ENCODE measurements at places on chromosomes 1 and 21.

DNA sequence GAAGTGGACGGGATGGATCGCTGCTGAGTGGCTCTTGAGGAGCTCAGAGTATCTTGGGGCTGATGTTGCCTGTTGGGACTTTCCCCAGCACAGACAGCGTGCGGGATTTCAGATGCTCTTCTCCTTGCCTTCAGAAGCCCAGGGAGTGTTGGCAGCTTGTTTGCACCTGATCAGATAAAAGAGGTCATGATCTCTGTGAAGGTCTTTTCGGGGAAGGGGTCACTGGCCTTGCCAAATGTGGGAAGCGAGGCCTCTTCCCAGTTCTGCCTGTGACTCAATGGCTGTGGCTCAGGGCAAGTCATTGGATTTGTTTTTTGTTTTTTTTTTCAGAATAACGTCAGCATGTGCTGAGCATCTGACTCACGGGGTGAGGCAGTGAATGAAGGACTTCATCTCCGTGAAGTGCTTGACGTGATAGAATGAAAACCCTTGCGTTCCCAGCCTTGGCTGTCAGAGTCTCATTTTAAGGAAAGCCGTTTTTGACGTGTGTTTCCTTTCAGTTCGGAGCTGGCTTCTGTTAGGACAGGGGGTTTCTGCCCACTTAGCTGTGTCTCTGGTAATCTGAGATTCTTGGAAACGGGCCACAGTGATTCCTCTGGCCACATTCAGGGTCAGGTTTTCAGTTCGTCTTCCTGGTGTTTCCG is 46.7 kb downstream of the GALNT2 start:
- no peak for DNase-seq

GRCh38 chr1:110545492-110545891 is 26.5 kb upstream of the KCNA10 start:
- DNase-seq: no peak

DNA sequence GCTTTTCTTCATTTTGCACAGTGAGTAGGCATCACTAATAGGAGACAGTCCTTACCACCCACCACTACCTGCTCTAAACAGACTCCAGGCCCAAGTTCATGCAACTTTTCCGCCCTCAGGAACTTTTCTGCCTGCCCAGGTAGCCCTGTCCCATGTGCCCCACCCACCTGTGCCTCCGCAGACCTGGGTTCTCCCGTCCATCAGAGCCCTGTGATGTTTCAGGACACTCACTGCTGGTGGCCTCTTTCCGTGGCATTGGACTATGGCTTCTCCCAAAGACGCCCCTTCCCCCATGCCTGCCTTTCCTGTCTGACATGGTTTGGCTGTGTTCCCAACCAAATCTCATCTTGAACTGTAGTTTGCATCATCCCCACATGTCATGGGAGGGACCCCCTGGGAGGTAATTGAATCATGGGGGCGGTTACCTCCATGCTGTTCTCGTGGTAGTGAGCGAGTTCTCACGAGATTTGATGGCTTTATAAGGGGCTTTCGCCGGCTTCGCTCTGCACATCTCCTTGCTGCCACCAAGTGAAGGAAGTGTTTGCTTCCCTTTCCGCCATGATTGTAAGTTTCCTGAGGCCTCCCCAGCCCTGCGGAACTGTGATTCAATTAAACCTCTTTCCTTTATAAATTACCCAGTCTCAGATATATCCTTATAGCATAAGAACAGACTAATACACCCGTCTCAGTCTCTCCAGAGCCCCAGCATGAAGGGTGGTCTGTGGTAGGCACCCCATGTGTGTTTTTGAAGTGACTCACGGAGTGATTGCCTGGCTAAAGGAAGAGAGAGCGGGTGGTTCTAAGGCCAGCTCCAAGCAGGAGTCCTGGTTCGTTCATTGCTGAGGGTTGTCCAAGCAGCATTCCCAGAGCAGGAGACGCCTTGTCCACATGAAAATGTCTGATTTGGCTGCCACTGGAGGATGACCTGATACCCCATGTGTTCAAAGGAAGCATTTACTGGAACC is 86.0 kb upstream of the ZBTB40 start:
- no peak for DNase-seq

DNA sequence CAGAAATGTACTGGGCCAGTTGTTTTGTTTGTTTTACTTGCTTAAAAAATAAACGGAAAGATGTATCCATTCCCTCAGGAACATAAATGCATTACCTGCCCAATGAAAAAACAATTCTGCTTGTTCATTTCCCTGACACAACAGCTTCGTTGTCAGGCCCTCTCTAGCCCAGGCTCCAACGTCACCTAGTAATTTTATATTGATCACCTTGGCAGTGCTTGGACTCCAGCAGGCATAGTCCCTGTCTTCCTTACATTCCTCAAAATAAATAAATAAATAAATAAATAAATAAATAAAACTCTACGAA is 1.2 kb downstream of the CEP170 start:
- no peak for DNase-seq

- no peak for DNase-seq
Observed at GRCh38 chr1:187275346-187275745, 446.6 kb downstream of the PLA2G4A start.

- no peak for DNase-seq
Observed at GRCh38 chr1:90707363-90707710, 9.8 kb downstream of the BARHL2 start.

DNA sequence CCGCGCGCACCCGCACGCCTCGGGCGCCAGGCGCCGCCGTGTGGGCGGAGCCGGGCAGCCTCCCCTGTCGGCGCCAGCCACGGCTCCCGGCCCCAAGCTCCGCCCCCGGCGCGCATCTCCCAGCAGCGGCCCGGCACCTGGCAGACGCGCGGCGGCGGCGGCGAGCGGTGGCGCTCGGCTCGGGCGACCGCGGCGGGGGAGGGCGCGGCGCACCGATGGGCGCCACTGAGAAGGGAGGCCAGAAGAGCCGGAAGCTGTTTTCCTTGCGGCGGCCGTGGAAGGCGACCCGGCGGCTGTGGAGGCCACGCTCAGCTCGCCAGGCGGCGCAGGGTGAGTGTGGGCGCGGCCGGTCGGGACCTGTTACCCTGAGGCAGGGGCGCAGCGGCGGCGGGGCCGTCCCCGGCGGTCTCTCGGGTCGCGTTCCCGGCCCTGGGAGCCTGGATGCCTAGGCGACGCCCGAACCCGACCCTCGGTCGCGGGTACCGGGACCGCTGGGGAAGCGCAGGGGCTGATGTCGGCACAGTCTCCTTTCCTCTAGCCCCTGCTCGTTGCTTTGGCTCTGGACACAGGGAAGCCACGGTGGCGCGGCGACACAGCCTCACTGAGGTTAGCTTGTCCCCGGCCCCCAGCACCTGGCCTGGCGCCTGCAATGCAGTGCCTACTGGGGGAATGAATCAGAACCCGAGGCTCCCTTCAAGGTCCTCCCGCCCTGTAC is 54.9 kb upstream of the DNAJC6 start:
- DNase-seq: peak; percentile 82

- DNase-seq: no peak
Observed at GRCh38 chr1:192904438-192904895, 95.6 kb downstream of the RGS2 start.

DNA sequence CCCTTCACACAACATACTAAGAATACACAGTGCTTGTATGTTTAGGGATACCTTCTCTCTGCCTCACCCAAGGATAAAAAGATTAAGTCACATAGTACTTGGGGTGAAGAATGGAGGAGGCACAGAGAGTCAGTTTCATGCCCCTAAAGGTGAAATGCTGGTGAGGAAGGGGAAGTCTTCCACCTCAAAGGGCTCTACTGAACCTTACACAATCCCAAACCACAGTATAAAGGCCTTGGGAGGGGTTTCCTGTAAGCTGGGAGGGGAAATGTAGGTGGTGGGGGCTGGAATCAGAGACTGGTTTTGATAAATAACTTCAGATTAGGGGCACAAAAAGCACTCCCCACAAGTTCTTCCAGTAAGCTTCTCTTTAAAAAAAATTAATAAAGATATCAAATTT is 3.5 kb downstream of the MINDY1 start:
- no peak for DNase-seq

- no peak for DNase-seq
Observed at GRCh38 chr1:228088586-228089498, 6.3 kb downstream of the ARF1 start.

DNA sequence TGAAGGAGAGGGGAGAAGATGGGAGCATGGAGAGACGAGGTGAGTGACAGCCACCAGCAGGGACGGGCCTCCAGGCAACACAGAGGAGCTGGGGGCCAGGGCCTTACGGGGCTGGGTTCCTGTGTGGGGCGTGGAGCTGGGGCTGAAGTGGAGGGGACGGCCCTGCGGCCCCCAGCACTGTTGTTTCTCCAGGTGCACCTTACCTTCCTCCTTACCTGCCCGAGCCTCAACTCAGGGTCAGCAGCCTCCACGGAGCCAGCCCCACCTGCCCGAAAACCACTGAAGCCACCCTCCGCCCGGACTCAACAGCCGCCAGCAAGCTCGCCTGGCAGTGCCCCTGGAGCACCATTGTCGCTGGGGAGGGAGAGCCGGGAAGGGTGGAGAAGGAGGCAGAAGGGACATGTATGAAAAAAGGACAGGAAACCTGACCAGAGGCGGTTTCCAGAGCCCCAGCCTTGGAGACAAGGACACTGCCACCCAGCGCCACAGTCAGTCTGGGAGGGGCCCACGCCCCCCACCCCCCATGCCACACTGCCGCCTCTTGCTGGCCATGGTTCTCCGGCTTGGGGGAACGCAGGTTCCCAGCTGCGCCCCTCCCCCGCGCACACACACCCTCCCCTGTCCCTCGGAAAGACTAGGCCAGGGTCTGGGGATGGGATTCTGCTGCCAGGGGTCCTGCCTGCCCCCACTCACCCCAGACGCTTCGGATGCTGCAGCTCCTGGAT is 10.6 kb downstream of the PLA2G2F start:
- no peak for DNase-seq

DNA sequence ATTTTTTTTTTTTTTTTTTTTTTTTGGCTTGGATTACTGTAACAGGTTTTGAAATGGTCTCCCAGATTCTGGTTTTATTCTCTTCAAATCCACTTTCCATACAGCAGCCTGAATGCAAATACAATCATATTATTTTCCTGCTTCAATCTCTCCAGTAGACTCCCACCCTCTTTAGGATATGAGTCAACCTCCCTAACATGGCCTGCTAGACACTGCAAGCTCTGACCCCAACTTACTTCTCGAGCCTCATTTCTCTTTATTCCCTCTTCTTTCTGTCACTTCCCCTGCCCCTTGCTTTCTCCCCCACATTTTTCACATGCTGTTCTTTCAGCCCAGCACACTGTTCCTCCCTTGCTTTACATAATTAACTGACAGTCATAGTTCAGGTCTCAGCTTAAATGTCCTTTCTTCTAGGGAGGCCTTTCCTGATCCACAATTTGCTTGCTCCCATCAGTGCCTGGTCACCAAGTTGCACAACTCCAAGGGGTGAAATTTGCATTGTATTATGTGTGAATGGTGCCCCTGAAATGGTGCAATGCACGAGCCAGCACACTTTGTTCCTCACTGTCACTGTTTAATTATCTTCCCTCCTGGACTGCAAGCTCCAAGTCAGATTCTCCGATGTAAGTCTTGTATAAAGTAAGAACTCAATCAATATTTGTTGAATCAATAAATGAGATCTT is 22.1 kb upstream of the IL19 start:
- no peak for DNase-seq

- DNase-seq: no peak
Observed at GRCh38 chr1:200917291-200917817, 22.7 kb downstream of the INAVA start.

- no peak for DNase-seq
Observed at GRCh38 chr1:196649990-196650389, 1.9 kb upstream of the CFH start.

DNA sequence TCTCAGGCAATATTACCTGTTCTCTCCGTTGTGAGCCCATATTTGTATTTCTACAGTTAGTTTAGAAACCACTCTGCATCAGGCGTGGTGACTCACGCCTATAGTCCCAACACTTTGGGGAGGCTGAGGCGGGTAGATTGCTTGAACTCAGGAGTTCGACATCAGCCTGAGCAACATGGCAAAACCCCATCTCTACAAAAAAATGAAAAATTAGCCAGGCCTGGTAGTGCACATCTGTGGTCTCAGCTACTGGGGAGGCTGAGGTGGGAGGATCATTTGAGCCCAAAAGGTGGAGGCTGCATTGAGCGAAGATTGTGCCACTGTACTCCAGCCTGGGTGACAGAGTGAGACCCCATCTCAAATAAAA is 19.7 kb upstream of the ID3 start:
- DNase-seq: no peak

GRCh38 chr1:9340172-9340854 is 47.6 kb downstream of the SPSB1 start:
- no peak for DNase-seq

- no peak for DNase-seq
Observed at GRCh38 chr21:36359185-36359584, 26.0 kb upstream of the CHAF1B start.

DNA sequence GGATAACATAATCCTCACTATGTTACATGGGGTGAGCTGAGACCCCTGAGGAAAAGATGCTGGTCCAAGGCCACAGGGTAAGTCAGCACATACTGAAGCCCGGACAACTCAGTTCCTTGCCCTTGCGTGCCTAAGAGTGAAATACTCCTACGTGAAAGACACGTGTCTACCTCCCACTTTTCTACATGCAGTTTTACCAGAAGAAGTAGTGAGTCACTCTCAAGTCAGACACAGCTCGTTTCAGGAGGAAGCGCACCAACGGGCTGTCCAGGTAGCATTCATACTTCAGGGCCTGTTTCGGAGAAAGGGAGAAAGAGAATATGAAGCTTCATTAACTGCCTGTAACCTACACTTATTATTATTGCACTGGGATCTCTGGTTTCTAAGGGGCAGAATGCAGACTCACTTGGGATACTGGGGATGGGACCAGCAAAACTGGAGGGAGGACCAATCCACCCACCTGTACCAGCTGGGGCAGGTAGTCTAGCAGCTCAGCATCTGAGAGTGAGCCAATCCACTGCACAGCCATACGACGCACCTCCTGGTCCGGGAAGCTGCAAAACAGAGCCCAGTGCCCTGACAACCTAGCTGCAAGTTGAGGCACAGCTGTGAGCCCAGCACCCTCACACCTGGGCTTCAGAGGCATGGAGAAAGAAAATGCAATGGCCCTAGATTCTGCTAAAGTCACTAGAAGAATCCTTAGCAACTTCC is 32.4 kb upstream of the PPP1R15B start:
- no peak for DNase-seq
